ENCODE measurements at places on chromosomes 16 and 17.

GRCh38 chr17:9443811-9444210 is 131.8 kb downstream of the STX8 start:
- DNase-seq = no peak

DNA sequence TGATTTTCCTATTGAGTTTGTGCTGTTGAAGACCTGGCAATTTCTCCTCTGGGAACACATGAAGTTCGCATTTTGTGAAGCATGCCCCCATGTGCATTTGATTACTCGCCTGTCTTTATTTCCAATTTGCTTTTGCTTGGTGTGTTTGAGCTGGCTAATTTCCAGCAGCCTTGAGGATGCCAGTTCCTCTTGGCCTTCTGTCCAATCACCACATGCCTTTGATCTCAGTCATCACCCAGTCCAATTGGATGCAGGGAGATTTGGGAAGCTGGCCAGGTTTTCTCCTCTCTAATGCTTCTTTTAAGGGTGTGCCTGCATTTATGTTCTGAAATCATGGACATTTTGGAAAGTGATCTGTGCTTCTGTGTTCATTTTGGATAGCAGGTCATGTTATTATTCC is 3.8 kb upstream of the TMEM100 start:
- DNase-seq = no peak

DNA sequence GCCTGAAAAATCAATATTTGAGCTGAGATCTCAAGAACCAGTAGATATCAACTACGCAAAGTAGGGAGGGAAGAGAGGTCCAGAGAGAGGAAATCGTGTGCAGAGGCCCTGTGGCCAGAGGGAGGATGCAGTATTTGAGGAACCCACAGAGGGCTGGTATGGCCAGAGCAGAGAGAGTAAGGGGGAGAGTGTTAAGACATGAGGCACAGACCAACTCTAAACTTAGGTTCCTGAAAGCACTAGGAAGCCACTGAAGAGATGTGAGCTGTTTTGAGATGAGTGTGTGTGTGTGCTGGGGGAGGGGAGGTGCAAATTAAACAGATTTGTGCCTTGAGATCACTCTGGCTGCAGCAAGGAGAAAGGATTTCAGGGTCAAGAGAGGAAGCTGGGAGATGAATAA is 10.9 kb downstream of the SLC13A2 start:
- DNase-seq = no peak

- no peak for DNase-seq
Measured at GRCh38 chr17:68382582-68383085, 74.7 kb downstream of the WIPI1 start.

DNA sequence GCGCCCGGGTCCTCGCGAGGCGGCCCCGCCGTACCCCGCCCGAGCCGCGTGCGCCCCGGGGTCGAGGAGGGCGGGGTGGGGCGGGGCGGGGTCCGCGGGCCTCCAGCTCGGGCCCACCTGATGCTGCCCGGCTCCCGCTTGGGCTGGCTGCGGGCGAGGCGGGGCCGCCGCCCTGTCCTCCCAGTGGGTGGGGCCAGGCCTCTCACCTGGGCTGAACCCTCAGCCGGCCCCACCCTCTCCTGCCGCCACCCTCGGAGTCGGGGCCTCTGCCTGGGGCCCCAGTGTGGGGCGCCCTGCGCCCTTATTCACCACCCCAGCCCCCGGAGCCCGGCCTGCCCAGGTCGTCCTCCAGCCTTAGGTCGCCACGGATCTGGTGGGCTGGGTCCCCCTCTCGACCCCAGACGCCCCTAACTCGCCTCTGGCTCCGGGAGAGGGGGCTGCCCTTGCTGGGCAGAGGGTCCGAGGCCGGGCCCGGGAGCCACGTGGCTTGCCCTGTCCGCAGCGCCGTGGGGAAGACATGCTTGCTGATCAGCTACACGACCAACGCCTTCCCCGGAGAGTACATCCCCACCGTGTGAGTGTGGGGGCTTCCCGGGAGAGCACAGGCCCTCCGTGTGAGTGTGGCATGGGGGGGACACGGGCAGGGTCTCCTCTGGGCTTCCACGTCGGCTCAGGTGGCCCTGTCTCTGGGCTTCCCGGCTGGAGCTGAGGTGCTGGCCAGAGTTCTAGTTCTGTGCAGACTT is 578 bp downstream of the RAC3 start:
- DNase-seq = no peak

DNA sequence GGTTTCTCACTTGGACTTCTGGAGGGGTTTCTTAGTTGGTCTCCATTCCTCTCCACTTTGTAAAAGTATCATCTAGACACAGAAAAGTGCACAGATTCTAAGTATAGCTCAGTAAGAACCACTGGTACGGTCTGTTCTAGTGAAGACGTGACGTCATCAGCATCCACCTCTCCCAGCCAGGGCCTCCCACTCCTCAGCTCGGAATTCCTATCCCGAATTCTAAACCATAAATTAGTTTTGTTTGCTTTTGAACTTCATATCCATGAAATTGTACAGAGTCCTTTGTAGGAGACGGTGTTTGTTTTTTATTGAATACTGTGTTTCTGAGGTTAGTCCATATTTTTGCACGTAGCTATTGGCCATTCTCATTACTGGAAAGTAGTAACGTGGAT is 25.5 kb downstream of the FOXK2 start:
- no peak for DNase-seq

GRCh38 chr16:11380836-11381235 is 35.6 kb downstream of the RMI2 start:
- DNase-seq = no peak

GRCh38 chr16:17457513-17457912 is 13.2 kb downstream of the XYLT1 start:
- DNase-seq = no peak

DNA sequence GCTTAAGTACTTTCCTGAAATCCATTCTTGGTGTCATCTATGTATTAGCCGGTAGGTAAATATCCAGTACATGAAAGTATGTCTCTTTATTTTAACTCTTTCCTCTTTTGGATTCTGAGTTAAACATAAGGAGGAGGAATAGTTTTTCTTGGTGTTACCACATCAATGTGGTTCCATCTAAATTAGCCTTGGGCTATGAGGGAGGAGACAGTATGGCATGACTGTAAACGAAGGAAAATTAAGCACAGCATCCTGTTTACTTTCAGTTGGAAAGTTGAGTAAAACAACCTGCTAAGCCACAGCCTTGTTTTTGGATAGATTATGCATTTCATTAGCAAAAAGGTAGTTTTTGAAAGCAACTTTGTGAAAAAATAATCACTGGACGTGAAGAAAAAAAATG is 693.0 kb upstream of the SOX9 start:
- DNase-seq = no peak
